Right renal pelvis (tissue), 4 donors: ENCODE measurements at places on chromosomes 13 and 19. TPM values are rescaled to one million over a fixed set of nuclear protein-coding genes. Genes with fewer than 3 reads are reported as not detected.

CLEC11A gene
- 27.3 TPM for polyA plus RNA-seq

ZNF20 gene
- 7.1 TPM for polyA plus RNA-seq

OR7A5 gene
- not detected for polyA plus RNA-seq

ZNF99 gene
- polyA plus RNA-seq, result 0.55 TPM

- DNase-seq, result no peak
These were observed 238.5 kb downstream of the FGF9 start for GRCh38 chr13:21909331-21909730.

DNA sequence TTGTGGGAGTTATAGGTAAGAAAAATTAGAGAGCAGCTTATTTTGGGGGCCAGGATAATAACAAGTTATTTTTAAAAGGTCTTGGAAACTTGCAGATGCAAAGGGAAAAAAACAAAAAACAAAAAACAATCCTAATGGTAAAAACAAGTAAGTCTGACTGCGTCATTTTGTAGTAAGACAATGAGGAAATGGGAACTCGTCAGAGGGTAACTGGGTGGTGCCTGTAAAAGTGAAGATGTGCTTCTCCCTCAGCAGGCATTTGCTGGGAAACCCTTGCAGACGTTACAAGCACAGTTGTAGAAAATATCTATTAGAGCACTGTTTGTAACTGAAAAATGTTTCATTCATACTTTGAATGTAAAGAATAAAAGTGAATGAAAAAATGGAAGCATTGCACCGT, 2.2 kb upstream of the TNFSF13B start:
- DNase-seq, result no peak

CIC gene
- polyA plus RNA-seq, result 49.5 TPM
